ENCODE measurements at places on chromosomes 13 and 19.

GRCh38 chr19:11435833-11436313 is 438 bp downstream of the PRKCSH start:
- no peak for DNase-seq

GRCh38 chr19:39546599-39546998 is 6.6 kb upstream of the EID2 start:
- peak; percentile 64 for DNase-seq

GRCh38 chr13:111283991-111284390 is 36.5 kb upstream of the TEX29 start:
- DNase-seq, result peak; percentile 21

DNA sequence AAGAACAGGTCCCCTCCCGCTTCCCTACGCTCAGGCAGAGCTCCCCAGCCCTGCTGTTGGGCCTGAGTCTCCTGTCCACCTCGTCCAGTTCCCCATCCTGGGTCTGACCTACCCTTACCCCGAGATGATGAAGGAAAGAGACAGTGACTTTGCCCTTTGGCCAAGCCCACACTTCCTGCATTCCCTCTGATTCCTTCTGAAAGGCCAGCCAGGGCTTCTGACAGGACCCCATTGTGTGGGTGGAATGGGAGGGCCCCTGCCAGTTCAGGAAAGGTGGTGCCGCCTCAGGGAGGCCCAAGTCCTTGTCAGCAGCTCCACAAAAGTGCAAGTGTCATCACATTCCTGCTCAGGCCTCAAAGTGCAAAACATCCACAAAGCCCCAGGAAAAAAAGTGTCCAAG is 177.8 kb downstream of the PAN3 start:
- no peak for DNase-seq

DNA sequence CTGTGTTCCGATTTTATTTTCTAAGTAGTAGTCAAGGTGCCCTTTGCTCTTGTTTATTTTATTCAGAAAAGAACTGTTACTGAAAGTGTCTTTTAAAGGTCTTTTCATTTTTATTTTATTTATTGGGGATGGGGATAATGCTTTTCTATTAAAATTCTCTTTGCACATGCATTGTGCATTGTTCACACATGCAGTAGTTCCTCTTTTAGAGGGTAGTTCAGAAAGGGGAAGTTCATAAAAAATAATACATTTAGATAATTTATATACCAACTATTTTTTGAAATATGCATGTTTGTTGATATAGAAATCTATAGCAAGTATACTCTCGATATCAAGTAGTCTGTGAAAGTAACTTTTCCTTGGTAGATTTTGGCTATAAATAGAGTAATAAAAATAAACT is 3.5 kb downstream of the GPC5 start:
- no peak for DNase-seq

GRCh38 chr13:32610538-32610937 is 24.3 kb downstream of the PDS5B start:
- DNase-seq, result no peak

GRCh38 chr19:16772841-16773240 is 53.2 kb downstream of the NWD1 start:
- DNase-seq, result no peak

- no peak for DNase-seq
Measured at GRCh38 chr13:112602189-112602588, 14.2 kb upstream of the TUBGCP3 start.

- DNase-seq, result no peak
Measured at GRCh38 chr19:42606660-42607351, 12.1 kb upstream of the CEACAM8 start.

DNA sequence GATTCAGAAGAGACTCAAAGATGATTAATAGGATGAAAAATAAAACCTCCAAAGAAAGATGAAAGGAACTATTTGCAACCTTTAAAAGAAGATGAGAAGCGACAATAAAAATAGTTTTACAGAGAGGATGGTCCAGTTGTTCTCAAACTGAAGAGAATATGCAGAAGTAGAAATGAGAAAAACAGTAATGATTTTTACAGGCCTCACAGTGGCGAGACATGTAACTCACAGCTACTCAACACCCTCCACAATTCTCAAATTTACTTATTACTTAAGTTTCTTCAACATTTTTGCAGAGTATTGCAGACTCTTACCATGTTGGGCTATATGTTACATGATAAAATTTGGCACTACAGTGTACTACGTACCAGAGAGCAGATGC is 20.8 kb downstream of the NUFIP1 start:
- DNase-seq, result no peak

All from osteocyte (in vitro differentiated cells).